ENCODE measurements at places on chromosomes 1 and 21. TPM values are rescaled to one million over a fixed set of nuclear protein-coding genes. Genes with fewer than 3 reads are reported as not detected.

The JAM2 gene
- 0.06 TPM for total RNA-seq

The SELP gene
- not detected for total RNA-seq

The ADGRL4 gene
- total RNA-seq = not detected

The CHI3L2 gene
- total RNA-seq = 0.21 TPM

The APCS gene
- total RNA-seq = 0.08 TPM

The ANXA9 gene
- 1.2 TPM for total RNA-seq

The ZSWIM5 gene
- 0.71 TPM for total RNA-seq

The ADAMTS5 gene
- total RNA-seq = not detected

The REG4 gene
- not detected for total RNA-seq

The MATN1 gene
- 0.08 TPM for total RNA-seq

The MCOLN3 gene
- 2.8 TPM for total RNA-seq

The FMO2 gene
- not detected for total RNA-seq

The CATSPERE gene
- total RNA-seq = 0.02 TPM

The WDR3 gene
- 35.2 TPM for total RNA-seq

The CHRM3 gene
- total RNA-seq = 0.02 TPM

The KDM1A gene
- total RNA-seq = 109 TPM

The SLAMF7 gene
- total RNA-seq = 1.6 TPM

The PTPRF gene
- total RNA-seq = 104 TPM

The DNAJC28 gene
- total RNA-seq = 0.28 TPM

The CA6 gene
- total RNA-seq = not detected

The NDUFV3 gene
- 20.0 TPM for total RNA-seq
